CD4-positive, alpha-beta T cell treated with Interleukin-6 for 4 hours (primary cell): ENCODE measurements at places on chromosomes 6 and 20.
A peak's percentile ranks its signal among the peaks of the same experiment; 100 is the strongest.

DNA sequence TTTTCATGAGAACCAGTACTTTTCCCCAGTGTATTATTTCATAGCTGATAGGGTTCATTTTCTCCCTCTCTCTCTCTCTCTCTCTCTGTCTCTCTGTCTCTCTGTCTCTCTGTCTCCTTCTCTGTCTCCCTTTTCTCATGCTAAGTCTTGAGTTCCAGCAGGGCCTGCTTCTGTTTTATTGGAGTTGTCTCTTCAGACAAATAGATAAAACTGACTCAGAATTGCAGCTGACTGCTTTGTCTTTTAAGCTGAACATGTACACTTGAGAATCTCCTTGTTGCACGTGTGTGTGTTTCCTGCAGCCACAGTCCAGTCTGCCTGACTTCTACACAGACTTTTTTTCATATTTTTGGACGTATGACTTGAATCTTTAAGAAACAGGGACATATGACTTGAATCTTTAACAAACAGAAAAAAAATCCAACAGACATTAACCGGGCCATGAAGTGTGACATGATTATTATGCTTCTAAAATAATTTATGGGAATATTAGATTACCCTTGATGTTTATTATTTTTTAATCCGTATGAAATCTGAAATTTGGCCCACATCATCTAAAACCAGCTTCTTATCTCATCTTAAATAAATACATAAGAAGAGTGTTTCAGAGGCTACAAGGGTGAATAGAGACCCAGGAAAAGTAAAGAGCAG lies 71.5 kb downstream of the JAG1 start:
- DNase-seq: no peak

DNA sequence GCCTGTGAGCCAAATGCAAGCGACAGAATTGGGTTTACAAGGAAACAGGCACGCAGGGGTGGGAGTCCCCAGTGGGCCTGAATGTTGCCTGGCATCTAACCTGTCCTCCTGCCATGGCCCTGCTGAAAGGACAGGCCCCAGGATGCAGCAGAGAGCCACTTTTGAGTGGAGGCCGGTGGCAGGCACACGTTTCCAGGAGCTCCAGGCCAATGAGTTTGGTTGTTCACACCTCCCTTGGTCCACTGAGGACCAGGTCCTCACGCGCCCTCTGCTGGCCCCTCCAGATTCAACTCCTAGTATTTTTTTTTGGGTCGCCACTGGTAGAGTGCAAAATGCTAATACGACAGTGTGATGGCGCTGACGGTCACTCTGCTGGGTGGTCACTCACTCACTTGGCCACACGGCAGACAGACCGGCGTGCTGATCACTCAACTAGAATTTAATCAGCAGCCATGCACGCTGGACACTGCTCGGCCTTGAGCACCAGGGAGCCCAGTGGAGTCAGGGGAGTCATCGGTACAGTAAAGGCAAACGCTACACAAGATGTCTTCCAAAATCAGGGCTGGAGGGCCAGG lies 81.7 kb upstream of the NFATC2 start:
- peak; percentile 67 for DNase-seq

DNA sequence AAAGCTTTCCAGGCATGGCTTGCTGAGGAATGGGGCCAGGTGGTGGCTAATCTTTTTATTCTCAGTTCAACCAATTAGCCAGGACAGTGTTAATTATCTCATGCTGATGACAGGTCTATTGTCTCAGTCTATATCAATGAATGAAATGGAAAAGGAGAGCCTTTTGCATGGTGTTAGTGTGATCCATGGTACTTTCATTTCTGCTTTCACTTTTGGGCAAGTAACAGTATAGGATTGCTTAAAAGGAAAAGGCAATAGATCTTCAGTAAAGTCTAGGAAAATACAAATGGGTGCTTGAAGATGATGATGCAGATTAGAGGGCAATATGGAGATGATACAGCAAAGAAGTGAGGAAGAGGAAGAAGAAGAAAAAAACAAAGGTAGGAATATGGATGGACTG lies 430.3 kb downstream of the TFAP2A start:
- no peak for DNase-seq

- DNase-seq: no peak
These were observed 36.0 kb downstream of the STK35 start for GRCh38 chr20:2137552-2138201.

- DNase-seq: no peak
These were observed 49.4 kb upstream of the COL10A1 start for GRCh38 chr6:116175344-116175743.

GRCh38 chr6:87832025-87832825 lies 130.2 kb upstream of the AKIRIN2 start:
- DNase-seq: no peak

DNA sequence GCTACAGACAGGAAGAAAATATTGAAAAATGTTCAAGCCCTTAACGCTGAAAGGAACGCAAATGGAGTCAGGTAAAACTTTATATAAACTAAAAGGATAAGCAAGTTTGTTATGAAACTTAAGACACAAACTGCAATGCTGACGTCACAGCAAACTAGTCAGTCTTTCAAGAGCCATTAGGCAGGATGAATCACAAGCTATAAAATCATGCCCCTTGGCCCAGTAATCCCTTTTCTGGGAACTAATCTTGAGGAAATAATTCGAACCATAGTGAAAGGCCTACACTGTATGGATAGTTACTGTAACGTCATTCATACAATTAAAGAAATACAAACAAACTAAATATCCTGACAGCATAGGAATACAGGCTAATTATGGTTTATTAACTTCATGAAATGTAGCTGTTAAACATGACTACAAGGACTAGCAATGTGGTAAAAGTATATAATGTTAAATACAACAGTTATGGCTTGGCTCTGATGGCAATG lies 42.7 kb upstream of the HINT3 start:
- DNase-seq: no peak
